ENCODE measurements at places on chromosomes 12 and 14.
A peak's percentile ranks its signal among the peaks of the same experiment; 100 is the strongest.

DNA sequence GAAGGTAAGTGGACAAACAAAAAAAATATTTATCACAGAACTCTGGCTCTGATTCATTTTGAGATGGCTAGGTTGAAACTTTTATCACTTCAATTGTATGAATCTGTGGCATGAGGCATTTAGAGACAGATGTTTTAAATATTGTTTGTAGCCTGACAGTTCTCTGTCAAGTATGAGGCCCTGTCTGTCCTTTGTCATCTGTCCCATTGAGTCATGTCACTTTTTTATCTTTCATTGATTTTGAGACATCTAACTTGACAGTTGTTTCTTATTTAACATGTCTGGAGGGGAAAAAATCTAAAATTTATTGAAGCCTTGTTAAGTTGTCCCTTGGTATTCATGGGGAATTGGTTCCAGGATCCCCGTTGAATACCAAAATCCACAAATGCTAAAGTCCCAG lies 829.5 kb downstream of the FSCB start:
- H3K4me1 ChIP-seq: no peaks in the 10 kb centered on the region
- DNase-seq: no peak
- no peak overlapping the region for H3K27ac ChIP-seq
- H3K27me3 ChIP-seq: no peaks in the 10 kb centered on the region

DNA sequence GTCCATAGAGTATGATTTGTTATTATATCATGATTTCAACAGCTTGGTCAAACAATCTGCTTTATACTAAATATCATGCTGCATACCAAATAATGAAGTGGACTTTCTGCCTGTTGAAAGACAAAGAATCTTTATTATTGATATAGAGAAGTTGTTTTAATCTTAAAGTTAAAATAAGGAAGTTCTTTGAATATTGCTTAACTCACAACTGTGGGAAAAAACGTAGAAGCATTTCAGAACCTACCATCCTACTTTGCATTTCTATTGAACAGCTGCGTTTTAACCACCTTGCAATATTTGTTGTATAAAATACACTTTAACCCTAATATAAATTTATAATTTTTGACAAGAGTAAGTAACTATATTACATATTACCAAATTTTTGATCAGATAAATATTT lies 22.9 kb upstream of the ARL1 start:
- no peaks in the 10 kb centered on the region for H3K27me3 ChIP-seq
- no peak for DNase-seq
- no peaks in the 10 kb centered on the region for H3K36me3 ChIP-seq
- no peak overlapping the region for H3K27ac ChIP-seq
- no peaks in the 10 kb centered on the region for H3K4me1 ChIP-seq
- no peak overlapping the region for H3K4me3 ChIP-seq

DNA sequence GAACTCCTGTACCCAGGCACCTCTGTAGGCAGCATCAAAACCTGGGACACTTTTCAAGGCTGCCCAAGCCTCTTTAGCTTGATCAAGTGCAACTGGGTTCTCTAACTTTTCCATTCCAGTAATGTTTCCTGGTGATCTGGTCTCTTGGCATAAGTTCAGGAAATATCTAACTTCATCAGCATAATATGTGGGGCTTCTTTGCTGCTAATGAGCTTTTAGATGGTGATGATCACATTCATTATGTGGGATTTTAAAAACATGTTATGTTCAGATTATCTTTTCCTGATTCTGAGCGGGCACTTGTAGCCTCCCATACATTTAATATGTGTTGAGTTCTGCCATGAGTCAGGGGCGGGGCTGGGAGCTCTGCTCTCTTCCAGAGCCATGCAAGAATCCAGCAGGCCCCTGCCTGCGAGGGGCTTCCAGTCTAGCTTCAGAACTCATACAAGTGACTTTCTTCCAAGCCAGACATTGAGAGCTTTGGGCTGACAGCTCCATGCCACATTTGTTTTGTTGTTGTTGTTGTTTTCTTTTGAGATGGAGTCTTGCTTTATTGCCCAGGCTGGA lies 39.5 kb upstream of the RIN3 start:
- H3K36me3 ChIP-seq: no peaks in the 10 kb centered on the region
- no peak overlapping the region for H3K4me3 ChIP-seq
- no peaks in the 10 kb centered on the region for H3K27me3 ChIP-seq
- peaks cover 11% of the 10 kb centered on the region for H3K4me1 ChIP-seq

DNA sequence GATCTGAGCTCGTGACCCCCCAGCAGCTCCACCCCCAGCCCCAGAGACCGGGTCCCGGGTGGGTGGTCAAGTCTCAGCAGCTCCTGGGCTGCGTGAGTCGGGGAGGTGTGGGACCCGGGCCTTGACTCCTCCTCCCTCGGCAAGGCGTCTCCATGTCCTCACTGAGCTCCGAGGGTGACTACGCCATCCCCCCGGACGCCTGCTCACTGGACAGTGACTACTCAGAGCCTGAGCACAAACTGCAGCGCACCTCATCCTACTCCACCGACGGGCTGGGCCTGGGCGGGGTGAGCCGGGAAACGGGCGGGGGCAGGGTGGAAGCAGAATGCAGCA lies 28.1 kb downstream of the PIGH start:
- no peaks in the 10 kb centered on the region for H3K4me1 ChIP-seq
- H3K27ac ChIP-seq: no peak overlapping the region
- H3K27me3 ChIP-seq: peaks cover 9% of the 10 kb centered on the region
- no peak for DNase-seq
- no peaks in the 10 kb centered on the region for H3K36me3 ChIP-seq

GRCh38 chr12:108267450-108267849 lies 71.7 kb downstream of the CMKLR1 start:
- H3K4me3 ChIP-seq: no peak overlapping the region
- H3K27me3 ChIP-seq: no peaks in the 10 kb centered on the region
- no peaks in the 10 kb centered on the region for H3K4me1 ChIP-seq
- H3K27ac ChIP-seq: no peak overlapping the region

GRCh38 chr14:35222324-35222723 lies 69.9 kb upstream of the PSMA6 start:
- no peaks in the 10 kb centered on the region for H3K36me3 ChIP-seq
- H3K27me3 ChIP-seq: no peaks in the 10 kb centered on the region
- no peak for DNase-seq
- H3K4me3 ChIP-seq: no peak overlapping the region

DNA sequence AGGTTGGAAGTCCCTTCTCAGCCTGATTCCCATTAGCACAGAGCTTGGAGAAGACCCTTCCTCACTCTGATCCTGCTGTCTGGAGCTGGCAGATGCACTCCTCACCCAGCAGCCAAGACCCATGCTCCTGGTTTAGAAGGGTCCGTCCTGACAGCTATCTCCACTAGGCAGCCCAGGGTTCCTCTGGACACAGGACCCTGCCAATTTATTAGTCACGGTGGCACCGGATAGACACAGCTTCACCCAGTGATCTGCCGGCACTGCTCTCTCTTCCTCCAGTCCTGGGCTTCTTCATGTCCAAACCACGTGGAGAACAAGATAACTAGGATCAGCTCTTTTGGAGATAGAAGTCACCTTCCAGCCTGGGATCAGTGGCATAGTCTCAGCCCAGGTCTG lies 26.2 kb upstream of the TCL1B start:
- H3K4me1 ChIP-seq: no peaks in the 10 kb centered on the region
- H3K27me3 ChIP-seq: no peaks in the 10 kb centered on the region
- DNase-seq: no peak
- H3K4me3 ChIP-seq: no peak overlapping the region
- no peaks in the 10 kb centered on the region for H3K36me3 ChIP-seq
- H3K27ac ChIP-seq: no peak overlapping the region

DNA sequence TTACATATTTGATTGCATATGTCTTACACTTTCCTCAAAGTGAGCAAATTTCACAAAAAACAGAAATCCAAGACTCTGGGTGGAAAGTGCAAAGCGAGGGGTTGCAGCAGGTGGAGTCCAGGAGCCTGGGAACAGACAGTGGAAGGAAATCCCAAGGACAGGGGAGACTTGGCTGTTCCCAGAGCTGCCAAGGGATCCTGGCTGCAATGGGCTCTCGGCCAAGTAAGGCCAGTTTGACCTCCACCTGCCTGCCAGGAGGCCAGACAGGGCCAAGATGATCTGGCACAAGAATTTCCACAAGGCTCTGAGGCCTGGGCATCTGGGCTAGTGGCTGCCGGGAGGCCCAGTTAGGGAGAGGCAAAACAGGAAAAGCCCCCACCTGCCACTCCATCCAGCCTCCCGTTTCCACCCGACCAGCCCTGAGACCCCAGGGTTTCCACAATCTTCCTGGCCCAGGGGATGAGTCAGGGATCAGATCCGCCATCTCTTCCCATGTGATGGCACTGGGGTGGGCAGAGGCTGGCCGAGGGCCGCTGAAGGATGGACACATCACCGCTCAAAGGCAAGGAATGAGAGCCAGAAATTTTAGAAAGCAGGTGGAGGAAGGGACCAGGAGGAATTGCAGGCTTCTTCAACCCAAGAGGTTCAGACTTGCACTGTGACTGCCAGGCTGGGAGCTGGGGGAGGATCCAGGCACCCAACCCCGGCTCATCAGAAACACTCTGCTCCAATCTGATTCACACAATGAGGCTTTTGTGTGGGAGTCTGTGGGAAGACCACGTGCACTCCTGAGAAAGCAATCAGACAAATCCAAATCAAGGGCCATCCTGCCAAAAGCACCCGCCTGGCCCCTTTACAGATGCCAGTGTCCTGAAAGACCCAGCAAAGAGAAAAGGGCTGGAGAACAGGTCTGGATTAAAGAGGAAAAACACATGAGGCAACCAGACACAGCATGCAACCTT lies 16.3 kb downstream of the SCARB1 start:
- no peak overlapping the region for H3K4me3 ChIP-seq
- DNase-seq: peak; percentile 50
- no peak overlapping the region for H3K27ac ChIP-seq

GRCh38 chr12:110107369-110108281 lies 16.5 kb upstream of the IFT81 start:
- peak; percentile 97 for DNase-seq
- H3K27me3 ChIP-seq: no peaks in the 10 kb centered on the region
- peaks cover 33% of the 10 kb centered on the region for H3K4me1 ChIP-seq

DNA sequence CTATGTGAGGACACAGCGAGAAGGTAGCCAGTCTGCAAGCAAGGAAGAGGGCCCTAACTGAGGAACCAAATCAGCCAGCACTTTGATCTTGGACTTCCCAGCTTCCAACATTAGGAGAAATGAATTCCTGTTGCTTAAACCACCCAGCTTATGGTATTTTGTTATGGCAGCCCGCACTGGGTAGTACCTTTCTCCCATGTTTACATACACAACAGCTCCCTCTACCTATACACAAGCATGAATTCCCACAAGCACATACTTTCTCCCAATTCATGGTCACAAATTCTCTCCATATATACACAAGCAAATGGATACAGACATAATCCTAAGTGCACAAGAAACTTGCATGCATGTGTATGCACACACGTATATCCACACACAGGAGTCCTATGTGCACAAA lies 7.4 kb downstream of the ITGB7 start:
- no peak overlapping the region for H3K27ac ChIP-seq
- DNase-seq: no peak
- H3K36me3 ChIP-seq: no peaks in the 10 kb centered on the region
- H3K27me3 ChIP-seq: peaks cover 2% of the 10 kb centered on the region

DNA sequence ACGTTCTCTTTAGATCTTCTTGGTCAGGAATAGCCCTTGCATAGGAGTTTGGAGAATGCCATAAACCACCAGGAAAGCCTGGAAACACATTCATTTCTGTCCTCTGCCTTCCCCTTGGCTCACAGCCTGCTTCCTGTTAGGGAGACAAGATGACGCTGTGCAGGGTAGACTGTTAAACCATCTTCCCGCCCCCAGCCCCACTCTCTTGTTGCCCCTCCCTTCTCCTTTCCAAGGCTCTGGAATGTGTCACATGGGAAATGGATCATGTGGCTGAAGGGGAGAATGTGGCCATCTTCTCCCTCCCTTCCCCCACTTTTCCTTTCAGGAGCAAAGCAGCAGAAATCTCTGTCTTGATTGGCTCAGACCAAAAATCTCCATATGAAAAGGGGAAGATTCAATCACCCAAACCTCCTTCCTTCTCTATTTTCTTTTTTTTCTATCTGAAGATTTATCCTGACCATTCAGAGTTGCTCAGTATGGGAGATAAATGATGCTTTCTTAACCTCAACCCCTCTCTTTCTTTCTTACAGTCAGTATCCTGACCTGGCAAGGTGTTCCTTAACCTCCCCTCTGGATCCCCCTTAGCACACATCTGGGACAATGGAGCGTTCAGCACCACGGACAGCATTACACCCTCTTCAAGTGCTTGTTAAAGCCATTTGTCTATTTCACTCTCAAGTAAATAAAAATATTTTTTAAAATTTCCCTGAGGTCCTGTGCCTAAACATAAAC lies 11.4 kb downstream of the GPR19 start:
- peaks cover 12% of the 10 kb centered on the region for H3K27me3 ChIP-seq
- no peaks in the 10 kb centered on the region for H3K4me1 ChIP-seq
- H3K4me3 ChIP-seq: no peak overlapping the region
- no peaks in the 10 kb centered on the region for H3K36me3 ChIP-seq

DNA sequence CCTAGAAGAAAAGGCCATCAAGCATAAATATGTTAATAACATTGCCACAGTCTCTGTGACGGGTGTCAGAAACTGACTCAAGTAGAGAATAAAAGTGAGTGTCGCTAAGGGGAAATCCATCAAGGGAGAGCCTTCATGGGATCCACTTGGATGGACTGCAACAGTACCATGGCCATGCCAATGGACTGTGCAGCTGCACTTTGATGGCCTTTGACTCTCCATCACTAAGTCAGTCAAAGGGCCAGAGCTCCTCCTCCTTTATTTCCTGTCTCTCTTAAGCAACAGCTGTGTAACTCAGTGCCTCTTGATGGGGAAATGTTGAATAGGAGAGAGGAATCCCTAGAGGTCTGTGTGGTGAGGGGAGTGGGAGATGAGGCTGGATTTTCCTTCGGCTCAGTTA lies 335.2 kb downstream of the BMP4 start:
- H3K36me3 ChIP-seq: no peaks in the 10 kb centered on the region
- H3K4me1 ChIP-seq: peaks cover 20% of the 10 kb centered on the region
- no peak overlapping the region for H3K4me3 ChIP-seq

- peaks cover 4% of the 10 kb centered on the region for H3K4me1 ChIP-seq
- H3K4me3 ChIP-seq: no peak overlapping the region
Measured at GRCh38 chr14:77338302-77338701, 17.5 kb downstream of the GSTZ1 start.

DNA sequence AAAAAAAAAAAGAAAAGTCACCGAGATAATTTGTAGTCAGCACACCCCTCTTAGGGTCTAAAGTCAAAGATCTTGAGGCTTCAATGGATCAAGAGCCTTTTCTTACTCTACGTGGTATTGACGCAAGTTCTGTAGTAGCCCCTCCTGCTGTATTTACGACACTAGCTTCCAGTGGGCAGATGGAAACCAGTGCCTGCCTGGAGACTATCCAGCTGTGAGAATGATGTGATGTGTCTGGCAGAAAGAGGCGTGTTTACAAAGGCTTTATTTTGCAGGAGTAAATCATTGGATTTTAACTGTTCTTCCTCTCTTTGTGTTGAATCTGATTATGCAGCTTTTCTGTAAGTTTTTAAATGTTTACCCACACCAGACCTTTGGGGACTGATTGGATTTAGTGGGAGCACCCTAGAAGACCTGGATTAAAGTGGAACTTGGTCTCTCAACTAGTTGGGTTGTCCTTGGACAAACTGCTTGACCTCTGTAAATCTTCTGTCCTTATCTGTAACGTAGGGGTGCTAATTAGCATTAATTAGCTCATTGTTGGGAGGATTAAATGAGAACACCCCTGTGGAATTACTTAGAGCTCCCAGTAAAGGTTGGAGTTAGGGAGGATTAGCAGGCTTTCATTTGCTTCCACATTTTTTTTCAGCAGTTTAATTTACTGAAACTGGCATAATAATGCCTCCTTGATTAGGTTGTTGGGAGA lies 72.4 kb downstream of the RASSF3 start:
- no peak overlapping the region for H3K4me3 ChIP-seq
- DNase-seq: peak; percentile 93
- peaks cover 9% of the 10 kb centered on the region for H3K4me1 ChIP-seq
- no peaks in the 10 kb centered on the region for H3K27me3 ChIP-seq
- no peak overlapping the region for H3K27ac ChIP-seq

GRCh38 chr12:32583534-32583933 lies 95.6 kb upstream of the DNM1L start:
- H3K4me3 ChIP-seq: no peak overlapping the region
- H3K4me1 ChIP-seq: peaks cover 11% of the 10 kb centered on the region
- H3K27ac ChIP-seq: no peak overlapping the region
